ENCODE measurements at places on chromosomes 11 and 22.

DNA sequence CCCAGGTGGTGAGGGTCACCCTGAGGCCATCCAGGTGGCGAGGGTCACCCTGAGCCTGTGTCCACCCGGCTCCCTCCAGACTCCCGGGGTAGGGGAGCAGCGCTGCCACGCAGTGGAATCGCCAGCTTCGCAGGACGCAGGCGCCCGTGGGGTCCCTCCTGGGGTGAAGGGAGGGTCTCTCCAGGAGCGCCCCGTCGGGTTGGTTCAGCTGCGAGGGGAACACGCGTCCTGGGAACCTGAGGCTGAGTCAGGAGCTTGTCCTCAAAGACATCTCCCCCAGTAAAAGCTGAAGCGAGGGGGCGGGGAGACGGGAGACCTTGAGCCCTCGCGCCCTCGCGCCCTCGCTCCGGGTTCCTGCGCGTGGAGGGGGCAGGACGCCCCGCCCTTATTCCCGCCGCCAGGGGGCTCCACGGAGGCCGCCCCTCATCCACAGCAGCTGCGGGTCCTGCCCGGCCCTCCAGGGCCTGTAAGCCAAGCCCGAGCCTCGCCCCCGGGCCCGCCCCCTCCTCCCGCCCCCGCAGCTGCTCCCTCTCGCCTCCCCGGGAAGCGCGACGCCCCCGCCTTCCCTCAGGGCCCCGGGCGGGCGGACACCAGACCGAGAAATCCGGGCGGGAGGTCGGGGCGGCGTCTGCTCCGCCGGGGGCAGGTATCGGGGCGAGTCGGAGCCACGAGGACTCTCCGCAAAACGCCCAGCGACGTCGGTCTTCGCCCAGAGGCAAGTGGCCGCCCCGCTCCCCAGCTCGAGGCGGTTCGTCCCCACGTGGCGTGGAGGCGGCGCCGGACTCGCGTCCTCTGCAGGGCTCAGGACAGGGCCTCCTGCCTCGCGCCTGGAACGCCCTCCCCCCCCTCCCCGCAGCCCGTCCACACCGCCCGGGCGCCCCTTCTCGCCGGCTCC is 22.8 kb downstream of the PIM3 start:
- H3K4me3 ChIP-seq = no peak overlapping the region
- DNase-seq = no peak
- H3K27ac ChIP-seq = no peak overlapping the region

- no peaks in the 10 kb centered on the region for H3K4me1 ChIP-seq
- H3K36me3 ChIP-seq = peaks cover 39% of the 10 kb centered on the region
- no peak overlapping the region for H3K4me3 ChIP-seq
- DNase-seq = no peak
- no peaks in the 10 kb centered on the region for H3K27me3 ChIP-seq
Observed at GRCh38 chr11:34147581-34147980, 42.2 kb downstream of the NAT10 start.

DNA sequence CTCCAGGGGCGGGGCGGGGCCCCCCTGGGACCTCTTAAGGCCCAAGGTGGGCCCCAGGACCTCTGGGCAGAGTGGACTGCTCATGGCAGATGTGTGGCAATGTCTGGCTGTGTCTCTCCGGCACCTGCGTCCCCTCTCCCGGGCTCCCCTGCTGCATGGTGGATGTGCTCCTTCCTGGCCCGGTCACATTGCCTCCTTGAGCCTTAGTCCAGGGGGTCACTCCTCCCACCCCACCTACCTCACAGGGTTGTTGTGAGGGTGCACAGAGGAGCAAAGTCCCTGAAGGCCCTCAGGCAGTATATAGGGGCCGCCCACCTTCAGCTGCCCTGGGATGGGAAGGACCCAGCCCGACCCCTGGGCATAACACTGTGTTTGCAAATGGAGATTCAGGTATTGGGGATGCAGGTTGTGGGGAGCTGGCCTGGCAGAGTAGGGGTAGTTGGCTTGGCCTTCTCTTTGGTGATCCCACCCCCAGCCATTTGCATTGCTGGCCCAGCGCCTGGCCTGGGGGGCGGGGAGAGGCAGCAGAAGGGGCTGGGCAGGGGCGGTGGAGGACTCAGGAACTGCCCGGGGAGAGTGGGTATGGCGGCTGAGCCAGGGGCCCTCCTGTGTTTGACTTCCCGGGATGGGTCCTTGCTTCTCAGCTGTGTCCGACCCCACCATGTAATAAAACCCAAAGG is 11.3 kb downstream of the KCTD17 start:
- H3K27ac ChIP-seq = no peak overlapping the region
- H3K36me3 ChIP-seq = no peaks in the 10 kb centered on the region
- no peak overlapping the region for H3K4me3 ChIP-seq
- H3K27me3 ChIP-seq = peaks cover 6% of the 10 kb centered on the region

DNA sequence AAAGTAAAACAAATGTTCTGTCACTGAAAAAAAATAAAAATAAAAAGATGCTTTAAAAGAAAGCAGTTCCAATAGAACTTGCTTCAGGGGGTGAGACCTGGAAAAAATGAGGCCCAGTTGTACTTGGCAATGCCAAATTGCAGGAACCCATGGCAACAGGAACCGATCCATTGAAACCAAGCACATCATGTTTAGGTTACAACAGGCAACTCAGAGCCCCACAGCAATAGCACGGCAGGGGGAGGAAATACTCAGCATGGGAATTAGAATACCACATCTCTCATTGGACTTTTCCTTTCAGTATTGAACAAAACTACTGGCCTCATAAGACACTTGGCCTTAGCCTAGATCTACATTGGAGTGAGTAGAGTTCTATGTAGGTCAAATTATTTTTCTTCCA is 84.3 kb downstream of the MSANTD4 start:
- no peaks in the 10 kb centered on the region for H3K4me1 ChIP-seq
- no peaks in the 10 kb centered on the region for H3K36me3 ChIP-seq
- no peak for DNase-seq

DNA sequence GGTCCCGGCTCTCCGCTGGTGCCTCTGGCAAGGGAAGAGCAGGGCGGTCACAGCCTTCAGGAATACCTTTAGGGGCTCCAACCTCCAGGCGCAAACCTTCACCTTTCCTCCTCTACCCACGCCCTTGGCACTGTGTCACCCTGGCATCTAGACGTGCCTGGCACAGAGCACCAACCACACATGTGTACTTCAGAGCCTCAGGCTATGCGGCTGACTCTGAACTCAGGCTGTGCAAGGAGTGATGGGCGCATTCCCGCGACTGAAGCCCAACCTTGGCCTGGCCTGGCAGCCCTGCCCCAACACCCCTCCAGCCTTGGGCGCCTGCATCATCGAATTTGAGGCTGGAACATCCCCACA is 11.4 kb downstream of the SCARF2 start:
- no peak for DNase-seq
- peaks cover 3% of the 10 kb centered on the region for H3K36me3 ChIP-seq
- no peak overlapping the region for H3K27ac ChIP-seq
- peaks cover 84% of the 10 kb centered on the region for H3K27me3 ChIP-seq

DNA sequence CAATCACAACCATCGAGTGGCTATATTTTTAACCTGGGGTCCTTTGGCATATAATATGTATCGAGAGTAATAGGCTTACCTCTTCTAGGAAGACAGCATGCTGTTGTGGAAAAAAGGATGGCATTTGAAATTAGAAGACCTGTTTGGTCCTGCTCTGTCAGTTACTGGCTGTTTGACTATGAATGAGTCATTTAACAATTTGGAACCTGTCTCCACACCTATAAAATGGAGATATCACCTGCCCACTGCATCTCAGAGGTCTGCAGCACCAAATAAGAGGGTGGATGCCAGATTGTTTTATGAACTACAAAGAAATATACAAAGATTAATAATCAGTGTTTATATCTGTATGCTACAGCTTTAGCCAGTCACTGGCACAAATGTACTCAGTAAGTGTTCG is 60.8 kb downstream of the SLC25A17 start:
- no peaks in the 10 kb centered on the region for H3K4me1 ChIP-seq
- no peaks in the 10 kb centered on the region for H3K36me3 ChIP-seq
- H3K4me3 ChIP-seq = no peak overlapping the region
- no peak overlapping the region for H3K27ac ChIP-seq
- H3K27me3 ChIP-seq = peaks cover 4% of the 10 kb centered on the region
- no peak for DNase-seq

DNA sequence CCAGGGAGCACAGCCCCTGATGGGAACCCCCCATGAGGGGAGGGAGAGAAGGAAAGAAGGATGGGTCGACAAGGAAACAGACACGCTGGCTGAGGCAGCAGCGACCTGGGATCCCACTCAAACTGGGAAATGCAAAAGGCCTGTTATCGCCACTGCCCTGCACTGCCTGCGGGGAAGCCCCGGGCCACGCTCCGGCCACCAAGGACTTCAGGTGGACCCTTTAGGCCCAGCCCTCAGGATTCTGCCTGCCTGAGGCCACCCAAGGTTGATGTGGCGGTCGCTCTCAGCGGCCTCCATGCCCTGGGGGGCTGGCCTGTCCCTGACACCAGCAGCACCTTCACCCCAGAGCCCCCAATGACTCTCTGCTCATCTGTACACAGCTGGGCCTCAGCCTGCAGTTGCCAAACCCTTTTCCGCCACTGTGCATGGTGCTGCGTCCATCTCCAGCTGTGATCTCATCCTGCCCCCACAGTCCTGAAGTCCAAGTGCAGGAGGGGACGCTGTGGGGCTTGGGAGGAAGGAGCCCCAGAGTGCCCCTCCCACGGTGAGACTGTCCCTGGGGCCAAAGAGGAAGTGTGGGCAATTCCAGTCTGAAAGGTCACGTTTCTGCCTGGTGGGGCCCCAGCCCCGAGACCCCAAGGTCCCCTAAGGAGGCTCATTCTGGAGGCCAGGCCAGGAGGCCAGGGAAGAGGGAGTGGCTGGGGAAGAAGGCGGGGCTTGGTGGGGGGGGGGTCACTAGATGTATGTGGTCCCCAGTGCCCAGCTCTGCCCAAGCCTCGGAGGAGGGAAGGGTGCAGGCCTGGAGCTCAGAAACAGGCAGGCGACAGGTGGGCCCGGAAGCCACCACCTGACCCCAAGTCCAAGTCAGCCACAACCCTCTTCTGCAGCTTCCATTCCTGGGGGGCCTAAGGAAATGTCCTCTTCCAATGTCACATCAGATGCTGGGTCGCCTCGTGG is 31.6 kb downstream of the OSBPL5 start:
- H3K27ac ChIP-seq = no peak overlapping the region
- no peaks in the 10 kb centered on the region for H3K27me3 ChIP-seq
- no peaks in the 10 kb centered on the region for H3K4me1 ChIP-seq
- no peak overlapping the region for H3K4me3 ChIP-seq
- no peaks in the 10 kb centered on the region for H3K36me3 ChIP-seq

- H3K27me3 ChIP-seq = peaks cover 3% of the 10 kb centered on the region
- no peaks in the 10 kb centered on the region for H3K4me1 ChIP-seq
- no peak overlapping the region for H3K4me3 ChIP-seq
- H3K27ac ChIP-seq = no peak overlapping the region
- no peaks in the 10 kb centered on the region for H3K36me3 ChIP-seq
Observed at GRCh38 chr11:111586388-111586831, 15.8 kb upstream of the SIK2 start.

GRCh38 chr11:123093739-123094138 is 31.8 kb upstream of the HSPA8 start:
- H3K36me3 ChIP-seq = no peaks in the 10 kb centered on the region
- DNase-seq = no peak
- H3K4me1 ChIP-seq = peaks cover 27% of the 10 kb centered on the region
- no peak overlapping the region for H3K27ac ChIP-seq

GRCh38 chr11:115720602-115721245 is 216.5 kb upstream of the CADM1 start:
- no peak for DNase-seq
- H3K27me3 ChIP-seq = no peaks in the 10 kb centered on the region
- H3K4me3 ChIP-seq = no peak overlapping the region
- no peak overlapping the region for H3K27ac ChIP-seq
- H3K36me3 ChIP-seq = no peaks in the 10 kb centered on the region
- H3K4me1 ChIP-seq = no peaks in the 10 kb centered on the region

DNA sequence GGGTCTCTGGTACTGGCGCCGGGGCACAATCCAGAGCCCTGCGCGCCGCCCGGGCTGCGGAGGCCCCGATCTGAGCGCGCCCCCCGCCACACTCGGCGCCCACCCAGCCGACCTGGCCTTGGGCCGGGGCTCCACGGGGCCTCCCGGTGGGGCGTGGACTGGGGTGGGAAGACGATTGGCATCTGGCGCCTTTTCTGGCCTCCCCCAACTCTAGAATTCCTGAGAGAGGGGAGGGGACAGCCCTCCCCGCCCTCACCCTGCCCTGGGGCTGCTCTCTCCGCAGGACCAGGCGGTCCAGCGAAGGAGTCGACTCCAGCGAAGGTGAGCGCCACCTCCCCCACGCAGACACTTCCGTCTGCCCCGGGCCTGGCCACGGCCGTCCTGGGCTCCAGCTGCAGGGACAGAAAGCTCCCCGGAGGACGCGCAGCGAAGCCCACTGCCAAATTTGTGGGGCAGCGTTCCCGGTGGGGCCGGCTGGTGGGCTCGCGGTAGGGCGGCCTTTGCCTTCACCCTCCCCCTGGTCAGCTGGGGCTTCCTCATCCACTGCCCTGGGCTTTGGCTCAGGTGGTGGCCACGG is 593 bp downstream of the SSH3 start:
- peaks cover 12% of the 10 kb centered on the region for H3K27me3 ChIP-seq
- no peak overlapping the region for H3K27ac ChIP-seq
- H3K4me1 ChIP-seq = peaks cover 17% of the 10 kb centered on the region

- no peak overlapping the region for H3K27ac ChIP-seq
- H3K4me3 ChIP-seq = no peak overlapping the region
- DNase-seq = no peak
- peaks cover 23% of the 10 kb centered on the region for H3K4me1 ChIP-seq
- H3K27me3 ChIP-seq = peaks cover 67% of the 10 kb centered on the region
- H3K36me3 ChIP-seq = no peaks in the 10 kb centered on the region
Observed at GRCh38 chr11:2926611-2927051, 2.6 kb downstream of the PHLDA2 start.

DNA sequence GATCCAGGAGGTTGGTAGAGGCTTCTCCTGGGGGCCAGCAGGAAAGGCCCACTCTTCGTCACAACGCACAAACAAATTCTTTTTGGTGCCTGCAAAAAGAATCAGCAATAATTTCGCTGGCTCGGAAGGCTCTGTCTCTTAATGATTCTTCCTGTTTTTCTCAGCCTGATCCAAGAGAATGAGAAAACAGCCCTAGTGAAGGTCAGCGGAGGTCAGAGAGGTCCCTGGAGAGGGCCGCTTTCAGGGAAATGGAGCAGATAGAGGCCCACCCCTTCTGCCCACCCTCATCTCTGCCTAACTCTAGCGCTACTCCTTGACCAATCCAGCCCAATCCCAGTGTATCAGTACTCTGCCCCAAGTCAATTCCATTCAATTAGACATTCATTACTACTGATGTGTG is 19.2 kb downstream of the LRRC55 start:
- no peaks in the 10 kb centered on the region for H3K27me3 ChIP-seq
- H3K4me1 ChIP-seq = no peaks in the 10 kb centered on the region
- no peaks in the 10 kb centered on the region for H3K36me3 ChIP-seq

- no peak overlapping the region for H3K4me3 ChIP-seq
- H3K27me3 ChIP-seq = no peaks in the 10 kb centered on the region
- no peak for DNase-seq
- H3K27ac ChIP-seq = no peak overlapping the region
- H3K4me1 ChIP-seq = no peaks in the 10 kb centered on the region
- H3K36me3 ChIP-seq = peaks cover 67% of the 10 kb centered on the region
Observed at GRCh38 chr11:62148271-62148980, 24.6 kb downstream of the INCENP start.

DNA sequence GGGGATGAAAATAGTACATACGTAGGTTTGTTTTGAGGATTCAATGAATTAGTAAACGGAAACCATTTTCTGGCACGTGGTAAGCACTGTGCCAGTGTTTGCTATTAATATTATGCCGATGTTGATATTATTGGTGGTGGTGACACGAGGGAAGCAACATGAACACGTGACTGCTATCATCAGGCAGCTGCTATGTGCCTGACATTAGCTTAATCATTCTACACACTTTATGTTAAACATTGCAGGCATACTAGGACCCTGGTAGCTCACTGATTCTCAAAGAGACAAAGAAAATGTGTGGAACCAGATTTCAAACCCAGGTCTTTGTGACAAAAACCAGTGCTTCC is 656 bp downstream of the SRRD start:
- peak overlapping the region; percentile 92 for H3K4me3 ChIP-seq
- peaks cover 64% of the 10 kb centered on the region for H3K4me1 ChIP-seq
- peaks cover 33% of the 10 kb centered on the region for H3K36me3 ChIP-seq
- H3K27me3 ChIP-seq = no peaks in the 10 kb centered on the region
